ENCODE measurements at places on chromosomes 2 and 18.

- no peak for DNase-seq
Measured at GRCh38 chr18:63284827-63285733, 34.5 kb downstream of the BCL2 start.

DNA sequence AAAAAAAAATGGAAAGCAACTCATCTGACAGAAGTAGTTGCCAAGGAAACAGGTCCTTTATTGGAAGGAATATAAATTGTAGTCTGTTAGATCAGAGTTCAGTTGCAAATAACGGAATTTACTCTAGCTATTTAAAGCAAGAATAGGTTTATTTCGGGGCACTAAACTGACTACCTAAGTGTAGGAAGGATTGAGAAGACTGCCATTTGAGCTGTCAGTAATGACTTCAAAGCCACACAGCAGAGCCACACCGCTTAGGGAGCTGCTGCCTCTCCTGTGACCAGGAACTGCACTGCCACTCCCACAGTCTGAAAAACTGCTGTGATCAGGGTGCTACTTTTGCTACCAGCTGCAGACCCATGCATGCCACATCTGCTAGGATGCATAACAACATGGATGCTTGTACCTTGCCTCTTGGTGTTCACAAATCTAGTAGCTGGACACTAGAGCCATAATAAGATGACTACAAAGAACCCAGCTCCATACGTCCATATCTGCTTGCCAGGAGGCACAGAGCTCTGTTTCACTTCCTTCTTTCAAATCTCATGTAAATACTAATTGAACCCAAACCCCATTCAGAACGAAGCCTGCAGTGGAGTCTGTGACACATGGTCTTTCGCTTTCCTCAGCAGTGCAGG lies 2.2 kb downstream of the DSG2 start:
- DNase-seq: no peak

GRCh38 chr2:113705982-113706523 lies 50.4 kb downstream of the SLC35F5 start:
- no peak for DNase-seq

- DNase-seq: no peak
Measured at GRCh38 chr2:135991861-135992260, 6.4 kb upstream of the DARS1 start.

GRCh38 chr18:26503382-26503781 lies 45.0 kb downstream of the KCTD1 start:
- DNase-seq: no peak

DNA sequence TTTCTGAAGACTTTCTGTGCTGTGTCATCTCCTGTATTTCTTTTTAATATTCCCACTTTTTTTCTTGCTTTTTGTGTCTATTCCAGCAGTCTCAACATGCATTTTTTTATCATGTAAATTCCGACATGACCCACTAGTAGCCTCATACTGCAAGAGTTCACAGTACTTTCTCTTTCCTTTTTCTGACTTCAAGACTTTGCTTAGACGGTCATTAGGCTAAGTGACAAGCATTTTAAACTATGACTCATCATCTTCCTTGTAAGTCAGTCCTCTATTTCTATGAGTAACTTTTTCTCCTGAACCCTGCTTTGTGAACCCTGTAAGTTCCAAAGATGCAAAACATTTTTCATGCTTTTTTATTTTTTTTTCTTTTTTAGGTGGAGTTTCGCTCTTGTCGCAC lies 381.2 kb downstream of the TXNL1 start:
- DNase-seq: no peak

GRCh38 chr2:47569658-47570475 lies 166.9 kb downstream of the MSH2 start:
- no peak for DNase-seq

DNA sequence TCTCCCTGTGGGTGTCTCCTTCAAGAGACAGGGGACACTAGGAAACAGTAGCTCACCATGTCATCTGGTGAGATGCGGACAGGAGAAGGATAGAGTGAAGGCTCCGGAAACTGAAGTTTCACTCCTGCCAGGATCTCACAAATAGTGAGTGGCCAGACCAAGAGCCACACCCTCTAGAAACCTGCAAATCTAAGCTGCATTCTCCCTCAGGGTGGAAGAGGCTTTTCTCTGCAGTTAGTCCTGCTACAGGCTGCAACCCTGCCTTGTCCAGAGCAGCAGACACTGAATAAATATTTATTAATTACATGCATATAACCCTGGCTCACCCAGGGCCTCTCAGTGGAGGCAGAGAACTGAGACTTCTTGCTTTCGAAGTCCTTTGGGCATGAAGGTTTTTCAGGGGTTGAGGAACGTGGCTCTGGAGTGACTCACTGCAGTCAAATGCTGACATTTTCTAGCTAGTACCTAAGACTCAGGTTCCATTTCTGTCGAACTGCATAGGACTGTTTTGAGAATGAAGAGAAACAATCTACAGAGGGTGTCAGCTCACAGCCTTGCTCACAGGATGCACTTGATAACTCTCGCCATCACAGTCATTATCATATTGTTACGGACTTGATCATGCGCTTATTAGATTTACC lies 87.3 kb downstream of the ACTR2 start:
- no peak for DNase-seq

DNA sequence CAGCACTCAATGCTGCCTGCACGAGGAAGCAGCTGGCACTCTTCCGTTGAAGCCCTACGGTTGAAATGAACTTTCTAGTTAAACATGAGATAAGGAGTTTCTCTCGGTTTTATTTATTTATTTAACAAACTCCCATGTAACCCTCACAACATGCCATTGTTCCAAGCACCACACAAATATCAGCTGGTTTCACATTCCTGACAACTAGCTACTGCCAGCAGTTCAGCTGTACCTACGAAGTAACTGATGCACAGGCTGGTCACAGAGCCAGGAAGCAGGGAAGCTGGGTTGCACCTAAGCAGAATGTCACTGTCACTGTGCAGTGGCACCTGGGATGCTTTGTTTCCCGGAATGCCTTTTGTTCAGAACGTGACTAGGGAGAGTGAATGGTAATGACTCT lies 18.1 kb downstream of the TIMM21 start:
- DNase-seq: no peak

DNA sequence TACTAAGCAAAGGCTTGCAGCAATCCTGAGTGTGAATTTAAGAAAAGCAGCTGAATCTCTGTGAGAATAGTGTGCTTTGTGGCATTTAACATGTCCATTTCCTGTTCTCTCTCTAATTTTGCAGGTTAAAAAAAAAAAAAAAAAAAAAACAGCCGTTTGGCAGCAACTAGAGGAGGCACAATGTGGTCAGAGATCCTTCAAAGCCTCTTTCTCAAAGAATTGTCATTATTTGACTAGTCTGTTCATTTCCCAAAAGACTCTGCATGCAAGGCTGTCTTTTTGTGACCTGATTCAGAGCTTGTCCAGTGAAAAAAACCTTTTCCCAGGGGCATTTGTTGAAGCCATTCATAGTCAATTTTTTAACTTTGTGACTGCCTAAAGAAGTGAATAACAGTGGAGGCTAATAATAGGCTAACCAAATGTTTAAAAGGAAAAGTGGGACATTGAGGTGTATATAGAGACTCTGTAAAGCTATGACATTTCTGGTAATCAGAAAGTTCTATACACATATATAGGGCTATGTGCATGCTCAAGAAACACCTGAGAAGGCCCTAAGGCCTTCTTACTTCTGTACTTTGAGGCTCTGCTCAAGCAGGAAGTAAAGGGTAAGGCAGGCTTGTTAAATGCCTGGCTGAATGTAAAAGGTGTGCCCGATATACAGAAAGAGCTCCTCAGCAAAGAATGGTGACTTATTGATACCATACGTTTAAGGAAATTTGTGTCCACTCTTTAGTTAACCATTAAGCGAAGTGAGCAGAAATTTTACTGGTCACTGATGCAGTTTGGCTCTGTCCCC lies 289.6 kb upstream of the RAB6C start:
- no peak for DNase-seq

DNA sequence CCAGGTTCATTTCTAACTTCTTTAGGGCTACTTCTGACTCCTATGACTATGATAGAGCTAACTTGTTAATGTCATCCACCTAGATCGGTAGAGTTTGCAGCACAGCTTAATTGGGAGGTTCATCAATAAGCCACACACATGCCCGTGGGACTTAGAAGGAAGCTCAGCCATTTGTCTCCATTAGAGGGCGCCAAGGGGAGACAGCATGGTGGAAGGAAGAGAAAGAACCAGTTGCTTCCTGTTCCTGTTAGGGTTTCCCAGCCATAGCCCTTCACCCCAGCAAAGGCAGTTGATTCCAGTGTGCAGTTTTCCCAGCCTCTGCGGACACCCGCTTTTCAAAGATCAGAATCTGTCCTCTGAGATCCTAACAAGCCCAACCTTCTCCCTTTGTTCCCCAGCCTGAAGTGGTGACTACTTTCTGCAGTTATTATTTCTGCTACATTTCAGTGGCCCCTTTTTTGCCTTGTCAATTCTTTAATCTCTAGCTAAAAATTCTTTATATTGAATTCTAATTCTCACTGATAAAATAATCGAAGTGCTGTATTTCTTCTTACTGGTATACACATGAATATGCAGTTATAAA lies 30.3 kb downstream of the MAIP1 start:
- peak; percentile 85 for DNase-seq

- no peak for DNase-seq
Measured at GRCh38 chr2:74546004-74546403, 7.7 kb downstream of the LOXL3 start.

GRCh38 chr2:166417669-166418068 lies 41.9 kb upstream of the SCN9A start:
- peak; percentile 27 for DNase-seq

GRCh38 chr2:30276455-30276911 lies 45.1 kb downstream of the LBH start:
- DNase-seq: no peak

DNA sequence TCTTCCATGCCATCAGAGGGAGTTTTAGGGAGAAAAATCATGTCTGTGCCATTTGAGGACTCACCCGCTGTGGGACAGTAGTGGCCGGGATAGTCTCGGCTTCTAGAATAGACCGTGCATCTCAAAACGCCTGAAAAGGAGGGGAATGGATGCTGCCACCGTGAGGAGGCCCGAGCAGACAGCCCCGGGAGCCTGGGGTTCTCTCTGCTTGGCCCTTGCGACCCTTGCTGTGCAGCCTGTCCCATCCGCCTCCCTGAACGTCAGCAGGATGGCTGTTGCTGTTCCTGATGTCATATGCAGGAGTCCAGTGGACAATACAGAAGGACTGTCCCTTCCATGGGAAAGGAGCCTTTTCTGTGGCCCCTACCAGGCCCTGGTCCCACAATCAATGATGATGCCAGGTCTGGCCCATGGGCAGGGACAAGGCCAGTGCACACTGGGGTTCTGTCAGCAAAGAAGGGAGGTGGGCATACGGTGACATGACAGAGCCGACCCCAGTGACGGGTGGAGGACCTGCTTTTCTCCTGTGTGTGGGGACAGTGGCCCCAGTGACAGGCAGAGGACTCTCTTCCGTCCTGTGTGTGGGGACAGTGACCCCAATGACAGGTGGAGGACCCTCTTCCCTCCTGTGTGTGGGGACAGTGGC lies 58.8 kb downstream of the ACKR3 start:
- no peak for DNase-seq

DNA sequence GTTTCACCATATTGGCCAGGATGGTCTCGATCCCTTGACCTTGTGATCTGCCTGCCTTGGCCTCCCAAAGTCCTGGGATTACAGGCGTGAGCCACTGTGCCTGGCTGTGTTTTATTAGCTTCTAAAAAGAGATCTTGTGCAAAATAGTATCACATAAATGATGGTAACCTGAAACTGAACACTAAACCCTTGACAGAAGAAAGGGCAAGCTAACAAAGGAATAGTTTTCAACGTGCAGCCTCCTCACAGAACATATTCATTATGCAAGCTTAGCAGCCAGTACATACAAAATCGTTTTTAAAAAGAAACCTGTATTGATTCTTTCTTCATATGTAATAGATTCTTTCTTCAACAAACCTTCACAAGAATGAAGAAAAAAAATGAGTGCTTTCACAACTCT lies 20.6 kb downstream of the CHN1 start:
- no peak for DNase-seq

DNA sequence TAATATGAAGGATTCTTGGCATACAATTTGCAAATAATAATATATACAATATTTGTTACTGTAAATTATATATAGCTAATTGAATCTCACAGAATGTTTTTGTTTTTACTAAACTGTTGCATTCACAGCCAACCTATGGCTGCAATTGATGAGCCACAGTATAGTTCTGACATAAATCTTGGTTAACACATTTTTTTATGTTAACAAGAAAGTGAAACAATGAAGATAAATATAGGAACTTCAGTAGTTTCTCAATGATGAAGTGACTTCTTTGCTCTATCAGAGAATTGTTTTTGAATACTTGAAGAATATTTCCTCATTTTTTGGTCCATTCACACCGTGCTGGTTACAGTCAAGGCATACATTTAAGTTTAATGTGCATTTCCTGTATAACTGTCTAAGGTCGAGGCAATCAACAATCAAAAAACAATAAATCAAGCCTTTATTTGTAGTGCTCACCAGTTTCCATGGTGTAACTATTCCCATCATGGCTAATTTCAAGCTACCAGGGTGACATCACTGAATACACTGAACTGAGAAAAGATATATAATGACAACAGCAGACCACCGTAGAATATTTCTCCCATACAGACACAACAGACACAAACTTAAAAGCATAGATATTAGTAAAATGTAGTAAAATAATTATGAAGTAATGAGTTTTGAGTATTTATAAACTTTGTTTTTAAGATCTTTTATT lies 12.9 kb upstream of the ETAA1 start:
- DNase-seq: no peak

DNA sequence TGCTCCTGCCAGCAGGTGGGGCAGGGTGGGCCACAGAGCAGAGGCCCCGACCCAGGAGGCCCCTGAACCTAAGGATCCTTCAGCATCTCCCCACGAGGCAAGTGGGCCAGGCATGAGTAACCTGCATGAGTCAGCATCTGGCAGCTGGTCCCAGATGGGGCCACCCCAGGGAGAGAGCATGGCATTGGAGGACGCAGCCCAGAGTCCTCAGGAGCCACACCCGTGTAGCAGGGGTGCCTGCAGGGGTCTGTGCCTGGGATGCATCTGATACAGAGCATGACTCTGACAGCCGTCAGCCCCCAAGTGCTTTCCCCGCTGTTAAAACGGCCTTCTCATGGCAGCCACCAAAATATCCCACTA lies 185.6 kb upstream of the SALL3 start:
- DNase-seq: no peak

GRCh38 chr18:46675112-46675511 lies 18.1 kb upstream of the LOXHD1 start:
- DNase-seq: no peak

DNA sequence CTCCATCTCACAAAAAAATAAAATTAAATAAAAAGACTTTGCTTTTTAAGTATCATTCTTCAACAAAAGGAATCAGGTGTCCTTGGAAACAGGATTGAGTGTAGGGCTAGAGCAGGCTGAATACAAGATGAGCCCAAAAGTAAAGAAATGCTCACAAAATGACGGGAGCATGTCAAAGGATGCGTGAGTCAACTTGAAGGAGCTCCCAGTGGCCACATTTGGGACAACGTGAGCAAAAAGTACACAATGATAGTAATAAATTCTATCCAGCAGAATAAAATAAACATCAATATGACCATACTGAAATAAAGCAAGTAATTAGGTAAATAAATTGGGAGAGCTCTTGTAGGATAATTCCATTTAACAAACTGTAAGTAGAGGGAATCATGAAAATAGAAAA lies 220.7 kb downstream of the PHLPP1 start:
- DNase-seq: no peak

Data from hematopoietic multipotent progenitor cell treated with erythropoietin and hydrocortisone succinate and interleukin-3 and kit ligand, for 8 days (in vitro differentiated cells).